Renal pelvis (tissue), 12 donors: ENCODE measurements at places on chromosomes 11 and 22. TPM values are rescaled to one million over a fixed set of nuclear protein-coding genes. Genes with fewer than 3 reads are reported as not detected.

DNA sequence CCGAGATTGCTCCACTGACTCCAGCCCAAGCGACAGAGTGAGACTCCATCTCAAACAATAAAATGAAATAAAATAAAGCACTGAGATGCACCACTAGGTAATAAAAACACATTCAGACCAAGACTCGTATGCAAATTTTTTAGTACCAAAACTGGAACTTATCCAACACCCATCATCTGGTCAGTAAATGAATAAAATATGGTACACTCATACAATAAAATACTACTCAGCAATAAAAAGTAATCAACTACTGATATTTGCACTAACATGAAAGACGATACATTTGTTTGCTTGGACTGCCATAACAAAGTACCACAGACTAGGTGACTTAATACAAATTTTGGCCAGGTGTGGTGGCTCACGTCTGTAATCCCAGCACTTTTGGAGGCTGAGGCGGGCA lies 17.8 kb upstream of the POLD3 start:
- no peak for DNase-seq

DNA sequence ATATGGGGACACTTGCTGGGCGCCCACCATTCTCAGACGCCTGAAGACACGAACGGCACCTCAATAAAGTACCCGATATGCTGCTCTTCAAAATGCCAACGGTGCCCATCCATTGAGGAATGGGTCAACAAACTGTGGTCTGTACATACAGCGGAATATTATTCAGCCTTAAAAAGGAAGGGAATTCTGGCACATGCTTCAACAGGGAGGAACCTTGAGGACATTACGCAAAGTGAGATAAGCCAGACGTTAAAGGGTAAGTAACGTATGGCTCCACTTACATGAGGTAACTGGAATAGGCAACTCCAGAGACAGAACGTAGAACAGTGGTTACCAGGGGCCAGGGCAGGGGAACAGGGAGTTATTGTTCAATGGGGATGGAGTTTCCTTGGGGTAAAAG lies 28.0 kb downstream of the PRDM10 start:
- DNase-seq, result no peak

- DNase-seq, result no peak
Measured at GRCh38 chr22:19888131-19888746, 33.6 kb upstream of the GNB1L start.

- DNase-seq, result no peak
Measured at GRCh38 chr11:13030857-13031256, 21.7 kb downstream of the RASSF10 start.

DNA sequence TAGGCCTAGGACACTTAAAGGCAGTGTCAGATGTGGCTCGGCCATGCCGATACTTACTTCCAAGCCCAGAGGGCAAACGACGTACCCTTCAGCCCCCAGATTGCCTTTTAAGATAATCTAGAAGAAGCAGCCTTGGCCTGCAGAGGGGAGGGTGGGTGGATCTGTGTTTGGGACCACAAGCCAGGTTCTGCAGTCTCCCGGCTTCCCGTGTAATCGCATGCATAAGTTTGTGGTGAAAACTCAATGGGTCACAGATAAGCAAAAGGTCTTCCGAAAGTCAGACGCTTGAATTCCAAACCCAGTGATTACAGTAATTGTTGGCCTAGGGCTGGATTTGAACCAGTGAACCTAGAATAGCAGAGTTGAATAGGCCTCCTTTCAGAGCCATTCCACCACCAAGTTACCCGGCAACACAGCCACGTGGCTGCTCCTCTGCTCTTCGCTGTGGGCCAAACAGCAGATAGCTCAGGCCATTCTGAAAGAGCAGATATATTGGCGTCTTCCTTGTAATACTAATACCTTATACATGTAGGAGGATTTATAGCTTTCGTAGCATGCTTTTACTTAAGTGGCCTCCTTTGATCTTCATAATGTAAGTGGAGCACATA lies 170.8 kb upstream of the CADM1 start:
- DNase-seq, result no peak

GRCh38 chr11:132910011-132910760 lies 622.1 kb downstream of the OPCML start:
- DNase-seq, result no peak

DNA sequence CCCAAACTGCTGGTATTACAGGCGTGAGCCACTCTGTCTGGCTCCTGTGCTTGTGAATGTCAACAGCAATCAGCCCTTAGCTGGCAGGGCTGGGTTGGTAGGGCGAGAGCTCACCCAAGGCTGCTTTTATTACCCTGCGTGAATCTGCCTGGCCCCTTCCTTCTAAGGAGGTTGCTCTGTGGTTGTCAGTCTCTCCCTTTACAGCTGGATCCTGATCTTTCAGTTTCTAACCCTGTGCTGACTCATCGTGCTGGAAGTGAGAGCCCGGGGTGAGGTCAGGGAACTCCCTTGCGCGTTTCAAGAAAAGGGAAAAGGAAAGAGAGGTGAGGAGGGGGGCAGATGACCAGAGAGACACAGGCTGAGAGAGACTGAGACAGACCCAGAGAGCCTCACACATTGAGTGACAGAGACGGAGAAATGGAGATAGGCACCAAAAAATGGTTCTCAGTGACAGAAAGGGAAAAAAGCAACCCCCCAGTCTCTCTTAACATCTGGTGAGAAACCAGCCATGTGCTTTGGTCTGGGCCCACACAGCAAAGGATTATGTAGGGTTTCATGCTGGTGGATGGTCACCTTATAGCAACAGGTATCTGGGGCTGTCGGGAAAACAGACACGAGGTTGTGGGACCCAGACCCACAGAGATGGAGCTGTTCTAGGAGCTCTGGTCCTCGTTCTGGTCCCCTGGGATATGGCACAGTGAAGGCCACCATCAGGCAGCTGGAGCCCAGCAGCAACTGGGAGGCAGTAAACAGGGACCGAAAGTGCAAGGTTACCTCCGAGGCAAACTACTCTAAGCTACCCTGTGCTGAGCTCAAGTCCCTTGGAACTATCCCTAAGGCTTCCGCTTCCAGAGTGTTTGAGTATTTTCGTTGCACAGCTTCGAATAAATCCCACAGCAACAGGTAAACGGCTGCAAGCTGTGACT lies 2.5 kb downstream of the TCN2 start:
- DNase-seq, result peak; percentile 27

DNA sequence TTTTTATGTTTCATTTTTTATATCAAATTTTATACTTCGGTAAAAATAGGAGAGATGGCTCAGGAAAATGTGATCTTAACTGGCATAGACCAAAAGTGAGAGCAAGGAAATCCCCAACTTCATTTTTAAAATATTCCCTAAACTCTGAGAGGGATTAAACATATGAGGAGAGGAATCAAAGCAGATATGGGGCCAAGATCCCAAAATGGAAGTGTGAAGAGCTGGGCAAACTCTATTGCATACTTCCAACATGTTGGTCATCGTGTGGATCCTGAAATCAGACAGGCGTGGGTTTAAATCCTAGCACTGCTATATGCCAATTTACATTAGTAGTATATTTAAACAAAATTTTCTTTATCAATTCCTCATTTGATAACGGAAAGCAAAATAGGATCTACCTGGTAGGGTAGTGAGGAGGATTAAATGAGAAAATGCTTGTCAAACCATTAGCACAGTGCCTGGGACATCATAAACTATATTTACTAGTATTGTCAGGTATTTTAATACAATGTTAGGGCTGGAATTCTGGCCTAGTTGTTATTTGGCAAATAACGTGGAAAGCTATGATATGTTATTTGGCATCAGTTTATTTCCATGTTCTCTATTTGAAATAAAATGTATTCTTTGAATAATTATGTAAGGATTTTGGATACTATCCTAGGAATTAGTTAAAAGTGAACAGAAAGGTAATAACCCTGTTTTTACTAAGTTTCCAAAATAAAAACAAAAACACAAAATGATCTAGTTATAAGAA lies 392.8 kb upstream of the CCDC90B start:
- no peak for DNase-seq

DNA sequence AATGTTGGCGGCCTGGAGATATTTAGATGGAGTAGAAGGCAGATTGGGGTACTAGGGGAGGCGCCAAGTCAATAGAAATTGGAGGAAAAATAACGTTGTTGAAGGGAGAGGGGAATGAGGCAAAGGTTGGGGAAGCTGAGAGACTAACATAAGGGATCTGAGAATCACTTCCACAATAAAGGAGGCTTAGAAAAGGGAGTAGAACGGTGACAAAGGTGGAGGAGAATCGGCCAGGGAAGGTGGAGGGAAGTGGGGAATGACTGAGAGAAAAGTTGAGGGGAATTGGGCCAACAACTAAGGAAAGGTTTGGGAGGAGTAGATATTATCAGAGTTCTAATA lies 510 bp downstream of the PPME1 start:
- DNase-seq, result no peak

GRCh38 chr11:90589735-90590134 lies 366.9 kb upstream of the CHORDC1 start:
- no peak for DNase-seq

DNA sequence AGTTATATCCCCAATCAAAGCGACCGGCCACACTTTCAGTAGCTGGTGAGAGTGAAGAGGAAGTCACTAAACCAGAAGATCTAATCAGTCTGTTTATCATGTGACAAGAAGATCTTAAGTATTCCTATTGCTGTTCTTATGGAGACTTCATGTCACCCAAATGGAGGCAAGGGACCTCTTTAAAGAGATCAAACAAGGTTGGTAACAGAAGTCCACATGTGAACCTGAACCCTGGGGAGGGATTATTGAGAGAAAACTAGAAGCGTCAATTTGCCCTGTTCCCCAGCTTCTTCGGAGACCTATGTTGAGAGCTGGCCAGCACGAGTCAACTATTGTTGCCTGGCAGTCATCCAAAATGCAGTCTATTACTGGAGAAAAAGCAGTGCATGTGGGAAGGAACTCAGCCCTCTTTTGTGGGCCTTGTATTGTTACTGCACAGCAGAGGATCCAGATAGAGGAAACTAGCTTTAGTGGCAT lies 76.9 kb upstream of the CTSC start:
- peak; percentile 58 for DNase-seq

GRCh38 chr11:74462009-74462408 lies 5.3 kb downstream of the KCNE3 start:
- no peak for DNase-seq

- no peak for DNase-seq
Measured at GRCh38 chr22:50102946-50103345, 13.1 kb downstream of the MOV10L1 start.

CRYBA4 gene
- polyA plus RNA-seq, result 0.10 TPM

SPDYC gene
- polyA plus RNA-seq, result not detected

GATD1 gene
- polyA plus RNA-seq, result 85.0 TPM

FIBIN gene
- 16.4 TPM for polyA plus RNA-seq
